A673 (cell line): ENCODE measurements at places on chromosomes 1 and 21. TPM values are rescaled to one million over a fixed set of nuclear protein-coding genes. Genes with fewer than 3 reads are reported as not detected.

GPR3 gene
- 3.1 and 4.9 TPM in 2 replicates for total RNA-seq

C2CD4D gene
- not detected in 2 replicates for total RNA-seq

TP73 gene
- 10.0 and 12.3 TPM in 2 replicates for total RNA-seq

KRTAP12-2 gene
- 1.6 and 1.8 TPM in 2 replicates for total RNA-seq

- peaks cover 40% of the 10 kb centered on the region for H3K27me3 ChIP-seq
- DNase-seq, result no peak
- no peaks in the 10 kb centered on the region for H3K36me3 ChIP-seq
- no peak overlapping the region for H3K4me3 ChIP-seq
- no peak overlapping the region for H3K27ac ChIP-seq
- H3K4me1 ChIP-seq, result no peaks in the 10 kb centered on the region
These were observed 28.3 kb downstream of the RHOU start for GRCh38 chr1:228763561-228763960.

DNA sequence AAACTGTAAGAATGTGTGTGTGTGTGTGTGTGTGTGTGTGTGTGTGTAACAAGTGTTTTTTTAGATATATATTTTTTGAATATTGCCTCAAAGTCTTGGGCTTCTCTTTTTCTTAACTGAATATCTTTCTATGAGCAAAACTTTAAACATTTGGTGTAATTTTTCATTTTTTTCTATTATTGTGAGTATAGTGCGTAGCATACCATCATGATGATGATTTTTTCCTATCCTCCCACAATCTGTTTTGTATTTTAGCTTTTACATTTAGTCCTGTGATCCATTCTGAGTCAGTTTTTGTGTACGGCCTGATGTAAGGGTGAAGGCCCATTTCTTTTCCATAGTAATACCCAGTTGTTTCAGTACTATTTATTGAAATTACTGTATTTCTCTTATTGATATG lies 680.6 kb downstream of the TTLL7 start:
- H3K36me3 ChIP-seq, result no peaks in the 10 kb centered on the region
- no peaks in the 10 kb centered on the region for H3K27me3 ChIP-seq
- H3K27ac ChIP-seq, result no peak overlapping the region

GRCh38 chr1:227411066-227411465 lies 92.8 kb upstream of the CDC42BPA start:
- no peak overlapping the region for H3K27ac ChIP-seq
- H3K4me3 ChIP-seq, result no peak overlapping the region
- DNase-seq, result no peak
- no peaks in the 10 kb centered on the region for H3K4me1 ChIP-seq
- H3K36me3 ChIP-seq, result no peaks in the 10 kb centered on the region

- H3K4me3 ChIP-seq, result no peak overlapping the region
- no peaks in the 10 kb centered on the region for H3K27me3 ChIP-seq
- no peaks in the 10 kb centered on the region for H3K36me3 ChIP-seq
- H3K27ac ChIP-seq, result no peak overlapping the region
- H3K4me1 ChIP-seq, result no peaks in the 10 kb centered on the region
These were observed 1548.6 kb upstream of the B3GALT2 start for GRCh38 chr1:194734970-194735369.

- H3K36me3 ChIP-seq, result no peaks in the 10 kb centered on the region
- H3K27ac ChIP-seq, result no peak overlapping the region
These were observed 146.0 kb upstream of the JUN start for GRCh38 chr1:58929671-58930325.

DNA sequence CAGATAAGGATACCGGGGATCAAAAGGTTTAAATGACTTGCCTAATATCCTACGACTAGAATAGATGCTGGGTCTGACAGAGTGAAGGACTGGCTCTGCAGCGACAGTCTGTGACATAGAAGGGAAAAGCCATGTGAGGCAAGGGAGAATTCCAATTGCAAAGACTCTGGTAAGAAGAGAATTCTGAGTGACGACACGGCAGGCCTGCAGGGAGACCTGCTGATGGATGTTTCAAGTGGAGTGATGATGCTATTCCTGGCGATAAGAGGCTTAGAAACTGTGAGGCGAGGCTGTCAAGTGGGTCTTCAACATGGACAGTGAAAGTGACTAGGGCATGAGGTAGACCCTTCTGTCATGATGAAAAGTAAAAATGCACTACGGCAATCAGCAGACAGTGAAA lies 176.6 kb upstream of the PBX1 start:
- DNase-seq, result no peak
- H3K36me3 ChIP-seq, result no peaks in the 10 kb centered on the region
- H3K4me3 ChIP-seq, result no peak overlapping the region
- no peaks in the 10 kb centered on the region for H3K27me3 ChIP-seq
- H3K4me1 ChIP-seq, result peaks cover 3% of the 10 kb centered on the region
